Hematopoietic multipotent progenitor cell treated with erythropoietin and hydrocortisone succinate and interleukin-3 and kit ligand, for 8 days (in vitro differentiated cells): ENCODE measurements at places on chromosomes 7 and 10.

- no peak for DNase-seq
Observed at GRCh38 chr10:121025731-121026130, 174.6 kb downstream of the WDR11 start.

DNA sequence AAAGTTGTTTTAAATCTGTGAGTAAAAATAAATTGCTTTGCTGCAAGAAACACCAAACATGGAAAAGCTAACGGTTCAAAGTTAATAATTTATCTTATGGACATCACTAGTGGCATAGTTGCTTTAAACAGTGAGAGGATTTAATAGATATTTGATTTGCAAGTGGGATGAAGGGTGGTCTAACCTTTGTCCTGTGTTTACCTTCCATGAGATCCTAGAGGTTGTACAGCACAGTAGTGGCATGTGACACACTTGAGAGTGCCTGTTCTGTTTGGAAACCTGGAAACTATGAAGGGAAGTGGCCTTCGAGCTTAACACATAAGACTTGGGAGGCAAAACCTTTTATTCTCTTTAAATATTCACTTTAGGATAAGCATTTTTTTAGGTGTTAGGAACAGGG is 16.0 kb downstream of the EGFR start:
- no peak for DNase-seq

DNA sequence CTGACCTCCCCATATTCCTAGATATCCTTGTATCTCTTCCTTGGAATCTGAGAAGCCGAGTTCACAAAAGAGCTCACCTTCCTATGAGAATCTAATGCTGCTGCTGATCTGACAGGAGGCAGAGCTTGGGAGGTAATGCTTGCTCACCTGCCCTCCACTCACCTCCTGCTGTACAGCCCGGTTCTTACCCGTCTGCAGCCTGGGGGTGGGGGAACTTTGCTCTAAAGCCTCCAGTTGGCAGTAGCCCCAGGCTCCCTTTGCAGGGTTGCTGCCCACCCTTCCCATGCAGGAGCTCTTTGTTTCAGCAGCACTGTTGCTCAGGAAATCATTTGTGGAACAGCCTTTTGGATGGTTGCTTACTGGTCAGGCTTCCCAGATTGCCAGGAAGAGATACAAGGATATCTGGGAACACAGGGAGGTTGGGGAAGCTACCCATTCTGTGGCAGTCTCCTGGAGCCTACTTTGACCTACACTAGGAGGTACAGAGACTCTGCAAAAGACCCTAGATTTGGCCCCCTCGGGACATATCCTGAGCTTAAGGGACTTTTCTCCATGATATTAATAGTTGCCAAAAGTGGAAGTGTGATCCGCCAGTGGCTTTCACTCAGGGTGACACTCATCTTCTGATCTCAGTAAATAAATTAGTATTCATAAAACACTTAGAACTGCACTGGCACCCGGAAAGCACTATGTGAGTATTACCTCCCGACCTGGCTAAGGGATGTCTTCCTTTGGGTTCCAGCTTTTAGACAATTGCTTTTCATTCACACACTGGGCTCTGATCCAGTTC is 363.7 kb upstream of the PODXL start:
- no peak for DNase-seq

- no peak for DNase-seq
Observed at GRCh38 chr10:122159141-122159970, 111.7 kb upstream of the BTBD16 start.

- DNase-seq = no peak
Observed at GRCh38 chr7:102054158-102054557, 232.5 kb upstream of the SH2B2 start.

GRCh38 chr7:64914557-64914956 is 11.5 kb downstream of the ZNF273 start:
- peak; percentile 92 for DNase-seq

- no peak for DNase-seq
Observed at GRCh38 chr7:143233816-143234532, 12.1 kb downstream of the TAS2R40 start.

DNA sequence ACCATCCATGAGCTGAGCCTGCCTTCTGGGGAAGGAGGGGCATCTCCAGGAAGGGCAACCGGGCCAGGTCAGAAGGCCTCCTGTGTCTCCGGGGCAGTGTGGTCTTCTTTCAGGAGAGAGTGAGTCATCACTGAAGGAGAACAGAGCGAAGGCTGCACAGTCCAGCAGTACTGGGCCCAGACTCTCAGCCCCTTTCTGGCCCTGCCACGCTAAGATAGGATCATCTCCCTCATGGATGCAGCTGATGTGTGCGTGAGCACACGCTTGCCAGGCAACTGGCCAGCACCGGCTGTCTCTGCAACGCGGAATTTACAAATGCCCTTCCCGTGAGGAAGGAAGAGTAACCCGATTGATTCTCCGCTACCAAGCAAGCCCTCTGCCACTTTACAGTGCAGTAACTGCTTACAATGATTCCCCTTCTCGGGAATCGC is 328.2 kb downstream of the TNS3 start:
- peak; percentile 35 for DNase-seq

GRCh38 chr10:71598621-71599055 is 120.9 kb downstream of the C10orf105 start:
- DNase-seq = no peak
